ENCODE measurements at places on chromosomes 2 and 18. TPM values are rescaled to one million over a fixed set of nuclear protein-coding genes. Genes with fewer than 3 reads are reported as not detected.

DNA sequence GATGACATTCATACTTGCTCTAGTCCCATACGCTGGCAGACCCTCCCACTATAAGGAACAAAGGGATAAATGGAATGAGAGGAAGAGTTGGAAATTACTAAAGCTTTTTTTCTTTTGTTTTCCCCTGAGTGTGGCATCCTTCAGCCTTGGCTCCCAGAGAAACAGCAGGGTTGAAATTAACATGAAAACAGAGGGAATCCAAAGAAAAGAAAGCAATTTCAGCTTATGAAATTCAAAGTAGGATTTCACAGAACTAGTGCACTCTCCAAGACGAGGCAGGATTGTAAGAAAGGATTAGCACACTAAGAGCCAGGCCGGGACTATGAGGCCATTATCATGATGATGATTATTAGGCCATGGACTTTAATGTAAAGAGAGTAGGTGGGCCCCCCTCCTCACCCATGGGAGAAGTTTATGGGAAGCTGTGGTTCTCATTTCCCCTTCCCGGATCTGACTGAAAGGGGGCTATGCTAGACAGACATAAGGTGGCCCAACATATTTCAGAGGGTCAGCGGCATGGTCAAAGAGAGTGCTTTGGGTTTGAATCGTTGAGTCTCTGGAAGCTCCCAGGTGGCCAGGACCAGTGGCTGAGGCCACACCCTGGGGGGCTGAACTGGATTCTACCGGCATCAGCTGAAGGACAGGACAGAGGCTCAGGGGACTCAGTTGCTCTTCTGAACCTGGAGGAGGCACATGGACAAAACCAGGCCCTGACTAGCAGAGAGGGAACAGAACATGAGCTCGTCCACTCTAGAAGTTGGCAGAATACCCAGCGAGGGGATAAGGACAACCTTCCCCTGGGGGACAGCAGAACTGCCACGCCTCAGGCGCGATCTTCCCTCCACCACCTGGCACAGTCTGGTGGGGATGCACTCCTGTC is 100.1 kb upstream of the ARL4C start:
- DNase-seq = no peak

- DNase-seq = no peak
Measured at GRCh38 chr2:9108210-9108967, 98.2 kb upstream of the ASAP2 start.

DNA sequence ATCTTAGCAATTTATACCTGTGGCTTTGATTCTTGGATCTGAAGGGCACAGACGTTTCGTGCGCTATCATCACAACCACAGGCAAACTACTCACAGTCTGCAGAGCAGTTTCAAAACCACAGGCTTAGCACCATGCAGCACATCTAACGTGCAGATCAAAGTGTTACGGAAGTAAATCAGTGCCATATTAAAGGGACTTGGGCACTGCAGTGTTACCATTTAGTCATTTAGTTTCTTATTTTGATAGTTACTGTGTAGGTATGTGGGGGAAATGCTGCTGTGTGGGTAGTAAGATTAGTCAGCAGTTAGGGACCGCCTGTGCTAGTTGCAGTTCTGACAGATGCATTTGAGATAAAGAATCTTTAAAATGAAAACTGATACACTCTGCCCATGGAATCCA is 384.0 kb downstream of the NBAS start:
- peak; percentile 76 for DNase-seq

- DNase-seq = no peak
Measured at GRCh38 chr2:234061624-234062257, 11.2 kb downstream of the SPP2 start.

DNA sequence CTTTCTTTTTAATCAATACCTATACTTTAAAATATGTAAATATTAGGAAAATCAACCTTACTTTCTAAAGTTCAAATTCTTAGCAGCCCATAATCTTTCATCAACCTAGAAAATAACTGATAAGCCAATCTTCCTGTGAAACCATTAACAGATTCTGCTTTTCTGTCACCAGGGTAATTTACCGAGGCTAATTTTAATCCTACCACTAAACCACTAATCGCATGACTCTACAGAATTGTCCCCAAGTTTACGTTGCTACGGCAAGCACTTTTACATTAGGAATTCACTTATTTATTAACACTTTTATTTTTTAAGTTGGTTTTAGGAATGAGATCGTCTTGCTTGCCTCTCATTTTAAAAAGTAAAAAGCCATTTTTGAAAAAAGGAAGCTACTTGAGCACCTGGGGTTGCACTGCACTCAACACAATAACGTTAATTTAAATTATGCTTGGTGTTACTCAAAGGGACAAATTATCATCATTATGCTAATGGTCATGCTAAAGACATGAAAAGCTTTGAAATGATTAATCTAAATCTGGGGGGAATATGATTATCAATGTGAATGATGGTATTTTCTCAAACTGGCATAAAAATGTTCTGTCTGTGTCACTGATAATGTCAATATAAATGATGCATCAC is 10.2 kb downstream of the ZNF516 start:
- no peak for DNase-seq

GRCh38 chr2:151638191-151638933 is 95.9 kb downstream of the NEB start:
- peak; percentile 46 for DNase-seq

DNA sequence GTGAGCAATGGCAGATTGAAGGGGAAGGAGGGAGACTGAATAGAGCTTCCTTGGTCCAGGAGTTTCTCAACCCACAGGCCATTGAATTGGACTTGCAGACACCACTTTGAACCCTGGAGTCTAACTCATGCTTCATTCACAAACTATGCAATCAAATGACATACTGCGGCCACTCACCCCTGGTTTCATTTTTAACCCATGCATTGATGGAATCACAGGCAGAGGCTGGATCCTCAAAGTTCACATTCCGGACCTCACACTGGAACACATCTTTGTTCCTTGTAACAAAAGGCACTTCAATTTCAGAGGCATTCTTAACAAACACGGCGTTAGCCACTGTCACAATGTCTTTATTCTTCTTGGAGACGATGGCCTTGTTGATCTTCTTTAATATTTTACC is 40.7 kb downstream of the MRPL44 start:
- DNase-seq = no peak

GRCh38 chr2:218860950-218861381 is 1.4 kb downstream of the WNT6 start:
- no peak for DNase-seq

GRCh38 chr2:188280811-188281222 is 10.9 kb upstream of the GULP1 start:
- no peak for DNase-seq

DNA sequence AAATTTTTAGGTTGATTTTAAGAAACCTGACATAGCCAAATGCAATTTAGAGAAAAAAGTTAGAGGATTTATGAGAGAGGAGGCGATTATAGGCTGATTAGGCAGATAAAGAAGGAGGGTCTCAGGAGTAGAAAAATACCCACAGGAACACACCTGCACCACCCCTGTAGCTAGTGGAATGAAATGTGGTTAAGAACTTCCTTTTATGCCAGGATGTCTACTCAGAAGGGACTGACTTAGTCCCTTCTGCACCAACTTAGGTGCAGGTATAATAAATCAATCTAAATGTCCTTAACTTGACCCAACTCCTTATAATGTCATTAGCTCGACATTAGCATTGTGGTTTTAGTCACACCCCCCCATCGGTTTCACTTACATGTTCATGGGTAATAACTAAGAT is 1274.5 kb upstream of the TMEFF2 start:
- DNase-seq = no peak

GRCh38 chr2:49129034-49129433 is 25.3 kb downstream of the FSHR start:
- DNase-seq = no peak

The SPHKAP gene
- polyA plus RNA-seq = not detected

The RBM44 gene
- polyA plus RNA-seq = 0.04 TPM

The CTNNA2 gene
- not detected for polyA plus RNA-seq

The PFN4 gene
- polyA plus RNA-seq = 0.45 TPM

The HNRNPA3 gene
- polyA plus RNA-seq = 417 TPM

The RAD51AP2 gene
- polyA plus RNA-seq = not detected

Data from foreskin keratinocyte (primary cell).